ENCODE measurements at places on chromosomes 11 and 22. TPM values are rescaled to one million over a fixed set of nuclear protein-coding genes. Genes with fewer than 3 reads are reported as not detected.

Gene OR51B5
- 0.13 TPM for total RNA-seq

Gene LSP1
- 1.6 TPM for total RNA-seq

Gene KIRREL3
- total RNA-seq, result 9.8 TPM

Gene CELSR1
- total RNA-seq, result 28.0 TPM

Gene ATP6V1E1
- 134 TPM for total RNA-seq

Gene GAS2L1
- 36.2 TPM for total RNA-seq

Gene CXCR5
- 0.10 TPM for total RNA-seq

Gene PI4KA
- total RNA-seq, result 20.0 TPM

Gene CLMP
- total RNA-seq, result 23.7 TPM

Gene COMT
- total RNA-seq, result 137 TPM

Gene OR8D4
- not detected for total RNA-seq

Gene TPH1
- 0.27 TPM for total RNA-seq

Gene CFAP300
- 5.4 TPM for total RNA-seq

Gene OR51I1
- not detected for total RNA-seq

Gene RCN1
- total RNA-seq, result 160 TPM

Gene MYBPC3
- not detected for total RNA-seq

Gene RFPL3
- total RNA-seq, result not detected

Gene PKNOX2
- total RNA-seq, result not detected

Gene KRTAP5-1
- not detected for total RNA-seq

Gene ELFN2
- total RNA-seq, result 6.8 TPM

Gene INS
- total RNA-seq, result not detected

Gene CRKL
- 21.0 TPM for total RNA-seq

Gene GLB1L2
- total RNA-seq, result 2.2 TPM

Gene SAA2
- not detected for total RNA-seq

Gene KDM2A
- 40.0 TPM for total RNA-seq

Gene MS4A3
- not detected for total RNA-seq

Gene CD3D
- not detected for total RNA-seq

Gene HTR3A
- total RNA-seq, result not detected

Gene OR51B4
- not detected for total RNA-seq
